ENCODE measurements at places on chromosomes 4 and X.

DNA sequence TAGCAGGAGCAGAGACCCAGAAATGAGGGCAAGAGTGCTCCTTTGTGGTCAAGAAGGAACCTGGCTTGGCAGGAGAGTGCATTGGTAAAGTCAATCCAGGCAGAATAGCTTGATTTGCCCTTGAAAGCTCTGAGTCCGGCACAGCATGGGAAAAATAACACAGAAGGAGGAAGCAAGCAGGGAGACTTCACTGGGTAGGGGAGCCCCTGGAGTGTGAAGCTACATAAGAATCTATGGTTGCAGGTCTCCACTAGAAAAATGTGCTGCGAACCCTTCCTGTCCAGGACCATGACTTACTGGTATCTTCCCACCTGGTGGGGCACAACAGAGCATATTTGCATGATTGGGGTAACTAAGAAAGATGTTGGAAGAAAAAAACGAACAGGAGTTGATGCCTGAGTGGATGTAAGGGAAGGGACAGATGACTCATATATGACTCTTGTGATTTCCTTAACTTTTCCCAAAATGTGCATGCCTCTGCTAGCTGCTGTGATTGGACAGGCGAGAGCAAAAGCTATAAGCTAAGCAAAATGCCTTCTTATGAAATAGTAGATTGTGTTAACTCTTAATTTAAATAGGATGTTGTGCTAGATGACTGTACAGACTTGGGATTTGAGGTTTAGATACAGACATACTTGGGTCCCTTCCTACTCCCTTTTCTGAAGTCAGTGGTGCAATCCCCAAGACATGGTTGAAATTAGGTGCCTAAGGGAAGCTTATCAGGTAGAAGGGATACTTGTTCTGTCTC is 3.3 kb downstream of the IL13RA1 start:
- no peak for DNase-seq

DNA sequence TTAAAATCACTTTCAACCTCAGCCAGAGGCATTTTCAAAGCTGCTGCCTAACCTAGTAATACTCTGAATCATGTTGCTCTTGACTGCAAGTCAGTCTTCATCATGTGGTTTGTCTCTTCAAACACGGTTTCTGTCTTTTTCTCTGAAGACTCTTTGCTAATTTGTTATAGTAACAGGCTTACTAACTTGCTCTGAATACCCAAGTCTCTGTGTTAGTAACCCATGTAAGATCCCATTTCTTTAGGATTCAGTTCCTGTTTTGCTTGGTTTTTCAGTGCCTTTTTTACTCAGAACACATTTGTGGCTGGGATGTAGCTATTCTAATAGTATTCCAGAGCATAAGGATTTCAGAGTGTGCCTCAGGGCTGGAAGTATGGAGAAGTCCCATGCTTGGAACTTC is 1450.6 kb upstream of the IGFBP7 start:
- DNase-seq: no peak

- DNase-seq: no peak
These were observed 104.1 kb downstream of the UBE2K start for GRCh38 chr4:39802005-39802404.

DNA sequence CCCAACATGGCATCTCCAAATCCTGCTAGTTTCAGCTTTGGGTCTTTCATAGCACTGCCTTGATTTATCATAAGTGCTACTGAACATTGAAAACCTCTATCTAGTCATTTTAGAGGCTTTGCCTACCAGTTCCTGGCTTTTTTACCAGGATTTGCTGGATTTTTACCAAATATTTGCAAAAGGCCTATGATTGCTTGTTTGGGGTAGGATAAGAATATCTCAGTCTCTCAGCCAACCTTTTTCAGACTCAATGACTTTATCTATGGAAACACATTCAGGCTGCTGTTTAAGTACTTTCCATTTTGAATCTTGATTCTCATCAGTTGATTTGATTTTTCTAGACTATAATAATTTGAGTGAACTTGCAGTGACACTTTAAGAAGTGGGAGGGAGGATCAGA is 80.1 kb downstream of the NPFFR2 start:
- no peak for DNase-seq

- no peak for DNase-seq
These were observed 11.8 kb upstream of the SPON2 start for GRCh38 chr4:1183985-1184773.

DNA sequence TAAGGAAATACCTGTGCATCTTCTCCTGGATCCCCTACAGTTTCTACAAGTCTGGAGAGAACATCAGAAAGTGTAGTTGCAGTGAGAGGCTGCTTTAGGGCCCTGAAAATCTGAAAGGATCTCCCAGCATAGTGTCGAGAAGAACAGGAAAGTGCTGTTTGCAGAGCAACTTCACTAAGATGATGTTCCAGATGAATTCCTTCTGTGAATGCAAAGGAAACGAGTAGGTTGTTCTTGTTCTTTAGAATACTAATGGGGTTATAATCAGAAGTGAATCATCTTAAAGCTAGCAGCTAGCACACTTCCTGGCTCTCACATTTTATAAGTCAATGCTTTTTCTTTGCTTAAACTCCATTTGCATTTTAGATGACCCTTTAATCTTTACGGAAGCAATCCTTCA is 53.7 kb downstream of the ZAR1 start:
- DNase-seq: no peak

GRCh38 chr4:61427818-61428495 is 227.8 kb downstream of the ADGRL3 start:
- DNase-seq: no peak

DNA sequence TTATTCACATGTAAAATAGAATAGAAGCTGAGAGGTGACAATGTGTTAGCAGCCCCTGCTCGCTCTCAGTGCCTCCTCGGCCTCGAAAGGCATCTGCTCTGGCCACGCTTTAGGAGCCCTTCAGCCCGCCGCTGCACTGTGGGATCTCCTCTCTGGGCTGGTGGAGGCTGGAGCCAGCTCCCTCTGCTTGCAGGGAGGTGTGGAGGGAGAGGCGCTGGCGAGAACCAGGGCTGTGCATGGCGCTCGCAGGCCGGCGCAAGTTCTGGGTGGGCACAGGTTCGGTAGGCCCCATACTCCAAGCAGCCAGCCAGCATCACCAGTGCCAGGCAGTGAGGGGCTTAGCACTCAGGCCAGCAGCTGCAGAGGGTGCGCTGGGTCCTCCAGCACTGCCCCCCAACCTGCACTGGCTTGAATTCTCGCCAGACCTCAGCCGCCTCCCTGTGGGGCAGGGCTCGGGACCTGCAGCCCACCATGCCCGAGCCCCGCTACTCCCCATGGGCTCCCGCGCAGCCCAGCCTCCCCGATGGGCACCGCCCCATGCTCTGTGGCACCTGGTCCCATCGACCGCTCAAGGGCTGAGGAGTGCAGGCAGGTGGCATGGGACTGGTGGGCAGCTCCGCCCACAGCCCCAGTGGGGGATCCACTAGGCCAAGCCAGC is 1346.7 kb upstream of the IGFBP7 start:
- DNase-seq: no peak

GRCh38 chr4:28388471-28388870 is 1527.8 kb downstream of the STIM2 start:
- no peak for DNase-seq

GRCh38 chrX:141652286-141652685 is 46.3 kb downstream of the SPANXD start:
- no peak for DNase-seq

DNA sequence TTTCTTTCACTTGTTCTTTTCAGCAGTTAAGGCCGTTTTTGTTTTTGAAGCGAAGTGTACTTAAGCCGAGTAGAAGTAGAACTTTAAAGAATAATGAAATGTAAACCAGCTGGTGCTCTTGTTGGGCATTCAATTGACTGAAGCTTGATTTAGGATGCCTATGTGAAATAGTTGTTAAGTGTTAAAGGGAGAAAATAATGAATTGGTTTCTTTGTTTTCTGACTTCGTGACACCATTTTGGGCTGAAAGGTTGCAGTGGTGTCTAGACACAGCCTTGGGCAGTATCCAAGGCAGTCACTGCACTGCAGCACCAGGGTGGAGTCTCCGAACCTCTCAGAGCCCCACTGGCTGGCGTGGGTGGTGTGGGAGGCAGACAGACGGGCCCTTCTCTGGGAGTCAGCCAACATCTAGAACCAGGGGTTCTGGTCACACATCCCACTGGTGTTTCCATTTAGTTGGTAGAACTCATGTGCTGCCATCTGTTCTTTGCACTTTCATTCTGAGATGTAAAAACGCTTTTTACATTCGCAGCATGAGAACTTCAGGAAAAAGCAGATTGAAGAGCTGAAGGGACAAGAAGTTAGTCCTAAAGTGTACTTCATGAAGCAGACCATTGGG is 3.5 kb downstream of the UCHL1 start:
- DNase-seq: no peak

GRCh38 chr4:64584125-64584524 is 174.9 kb upstream of the TECRL start:
- DNase-seq: no peak

Measured in amygdala (tissue), 56 donors.